RWPE2 (cell line): ENCODE measurements at places on chromosomes 1 and 21.

- no peak for DNase-seq
These were observed 14.5 kb upstream of the VPS13D start for GRCh38 chr1:12215118-12215961.

DNA sequence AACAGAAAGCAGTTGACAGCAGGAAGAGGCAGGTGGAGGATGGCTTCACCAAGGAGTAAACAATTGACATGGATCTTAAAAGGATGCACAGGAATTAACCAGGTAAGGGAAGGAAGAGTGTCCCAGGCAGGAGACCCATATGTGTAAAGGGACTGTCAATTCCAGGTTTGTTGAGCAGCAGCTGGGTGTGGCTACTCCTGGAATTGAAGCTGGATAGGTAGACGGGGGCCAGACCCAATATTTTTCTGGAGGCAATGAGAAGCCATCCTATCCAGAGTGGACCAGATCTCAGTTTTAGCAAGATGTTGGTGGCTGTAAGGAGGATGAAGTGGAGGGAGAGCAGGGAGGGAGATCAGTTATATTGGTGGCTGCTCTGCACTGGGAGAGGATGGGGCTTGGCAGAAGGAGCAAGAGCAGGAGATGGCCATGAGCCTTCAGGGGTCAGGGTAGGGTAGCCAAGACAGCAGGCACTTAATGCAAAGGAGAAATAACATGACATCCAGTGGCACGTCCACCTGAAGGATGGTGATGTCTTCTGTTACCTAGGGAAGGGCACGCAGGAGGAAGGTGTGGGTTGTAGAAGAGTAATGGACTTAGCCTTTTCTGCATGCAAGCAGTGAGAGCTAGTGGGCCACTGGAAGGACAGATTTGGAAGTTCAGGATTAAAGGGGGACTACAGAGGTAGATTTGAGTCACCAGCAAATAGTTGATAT, 146.7 kb upstream of the HMGB4 start:
- no peak for DNase-seq

- DNase-seq, result no peak
These were observed 10.6 kb downstream of the PTPRC start for GRCh38 chr1:198649232-198649967.

GRCh38 chr1:170356585-170356984, 175.4 kb upstream of the GORAB start:
- no peak for DNase-seq

- DNase-seq, result no peak
These were observed 50.3 kb downstream of the B3GALT5 start for GRCh38 chr21:39663066-39663465.

DNA sequence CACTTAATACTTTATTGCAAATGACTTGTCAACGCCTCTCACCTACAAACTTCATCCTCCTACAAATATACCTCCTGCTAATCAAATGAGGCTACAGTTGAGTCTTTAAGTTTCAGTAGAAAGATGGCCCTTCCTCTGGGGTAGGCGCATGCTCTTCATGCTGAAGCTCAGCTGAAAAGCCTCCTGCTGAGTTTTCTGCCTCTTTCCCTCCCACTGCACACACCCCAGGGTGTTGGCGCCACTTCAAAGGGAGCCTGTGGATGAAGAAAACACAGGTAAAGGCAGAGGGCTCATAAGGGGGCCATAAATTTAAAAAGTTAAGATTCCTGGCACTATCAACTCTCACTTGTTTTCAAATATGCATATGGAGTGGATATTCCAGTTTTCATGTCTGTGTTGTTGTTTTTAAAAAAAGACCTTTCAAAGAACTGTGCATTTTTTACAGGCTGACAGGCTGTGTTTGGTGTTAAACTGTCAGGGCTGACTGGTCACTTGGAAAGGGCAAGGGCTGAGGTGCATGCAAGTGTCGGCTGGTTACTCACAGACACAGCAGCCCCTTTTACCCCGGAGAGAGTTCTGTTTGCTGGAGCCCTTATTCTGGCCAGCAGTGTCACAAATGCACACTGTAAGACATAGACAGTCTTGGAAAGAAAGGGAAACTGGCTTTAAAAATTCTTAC, 42.9 kb upstream of the LGALS8 start:
- DNase-seq, result no peak

- DNase-seq, result no peak
These were observed 4.5 kb downstream of the PRRX1 start for GRCh38 chr1:170668209-170669106.

- DNase-seq, result no peak
These were observed 58.8 kb upstream of the MAN1A2 start for GRCh38 chr1:117308311-117308916.

- no peak for DNase-seq
These were observed 25.0 kb downstream of the VASH2 start for GRCh38 chr1:212975111-212975918.

- no peak for DNase-seq
These were observed 6.4 kb downstream of the IL24 start for GRCh38 chr1:206903687-206904086.

DNA sequence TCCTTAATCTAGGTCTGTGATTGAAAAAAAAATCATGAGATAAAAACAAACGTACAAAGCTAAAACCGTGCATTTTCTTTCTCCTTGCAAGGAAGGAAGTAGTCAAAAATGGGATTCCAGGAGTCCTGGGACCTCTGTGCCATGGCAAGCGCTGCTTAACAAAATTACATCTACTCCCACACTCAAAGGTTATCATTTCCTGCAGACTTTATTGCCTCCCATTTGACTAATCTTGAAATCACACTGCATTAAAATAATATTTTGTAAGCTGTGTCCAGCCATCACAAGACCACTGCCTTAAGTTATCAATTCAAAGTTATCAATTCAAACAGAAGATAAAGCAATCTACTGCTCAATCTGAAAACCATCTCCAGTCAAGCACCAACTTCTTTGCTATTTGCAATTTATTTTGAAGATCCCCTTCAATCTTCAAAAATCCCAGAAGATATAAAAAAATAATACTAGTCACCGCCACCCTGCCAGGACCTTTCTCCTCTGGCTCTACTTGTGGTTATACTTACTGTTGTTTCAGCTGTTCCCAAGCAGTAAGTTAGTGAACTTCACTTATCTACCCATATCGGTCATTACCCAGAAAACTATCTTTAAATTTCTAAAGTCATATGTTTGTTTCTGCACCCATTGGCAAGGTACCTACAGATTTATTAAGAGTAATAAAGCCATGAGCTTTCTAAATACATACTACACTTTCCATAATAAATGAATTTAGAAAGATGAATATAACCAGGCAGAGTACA, 38.1 kb upstream of the RAP1GAP start:
- no peak for DNase-seq

- no peak for DNase-seq
These were observed 47.3 kb downstream of the LPGAT1 start for GRCh38 chr1:211783266-211783665.

DNA sequence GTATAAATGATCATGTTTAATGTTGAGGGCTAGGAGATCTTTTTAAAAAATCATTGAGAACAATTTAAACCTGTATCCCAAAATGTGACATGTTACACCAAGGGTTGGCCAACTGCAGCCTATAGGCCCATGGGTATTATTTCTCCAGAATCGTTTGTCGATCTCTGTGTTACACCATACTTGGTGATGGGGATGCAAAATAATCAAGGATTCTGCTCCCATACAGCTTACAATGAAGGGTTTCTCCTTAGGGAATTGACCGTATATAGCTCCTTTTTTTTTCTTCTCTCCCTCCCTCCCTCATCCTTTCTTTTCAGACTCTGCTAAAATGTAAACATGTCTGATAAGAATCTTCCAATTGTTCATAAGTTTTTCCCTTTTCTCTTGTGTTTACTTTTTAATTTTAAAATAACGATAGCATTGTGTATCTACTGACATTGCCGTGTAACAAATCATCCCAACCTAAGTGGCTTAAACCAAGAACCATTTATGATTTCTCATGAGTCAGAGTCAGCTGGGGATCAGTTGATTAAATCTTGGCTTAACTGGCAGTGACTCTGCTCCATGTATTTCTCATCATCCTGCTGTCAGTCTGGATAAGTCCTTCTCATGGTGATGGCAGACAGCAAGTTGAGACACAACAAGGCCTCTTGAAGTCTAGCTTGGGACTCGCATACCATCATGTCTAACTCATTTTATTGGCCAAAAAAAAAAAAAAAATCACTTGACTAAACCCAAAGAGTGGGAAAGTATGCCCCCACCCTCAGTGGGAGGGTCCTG, 48.0 kb downstream of the MARK1 start:
- DNase-seq, result no peak

DNA sequence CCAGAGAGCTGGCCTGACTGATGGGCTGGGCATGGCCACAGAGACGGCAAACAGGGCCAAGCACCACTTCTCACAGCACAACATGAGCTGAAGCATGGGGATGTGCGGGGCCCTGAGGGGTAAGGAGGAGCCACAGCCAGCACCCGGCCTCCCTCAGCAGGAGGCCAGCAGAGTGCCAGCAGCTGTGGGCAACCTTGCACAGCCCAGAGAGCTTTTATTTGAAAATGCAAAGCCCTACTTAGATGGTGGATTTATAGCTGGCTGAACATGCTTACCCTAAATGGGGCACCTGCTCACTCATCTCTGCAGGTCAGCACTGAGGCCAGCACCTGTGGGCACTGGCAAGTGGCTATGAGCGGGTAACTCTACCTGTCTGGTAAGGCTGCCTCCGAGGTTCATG, 44.1 kb downstream of the SLC66A1 start:
- DNase-seq, result no peak

DNA sequence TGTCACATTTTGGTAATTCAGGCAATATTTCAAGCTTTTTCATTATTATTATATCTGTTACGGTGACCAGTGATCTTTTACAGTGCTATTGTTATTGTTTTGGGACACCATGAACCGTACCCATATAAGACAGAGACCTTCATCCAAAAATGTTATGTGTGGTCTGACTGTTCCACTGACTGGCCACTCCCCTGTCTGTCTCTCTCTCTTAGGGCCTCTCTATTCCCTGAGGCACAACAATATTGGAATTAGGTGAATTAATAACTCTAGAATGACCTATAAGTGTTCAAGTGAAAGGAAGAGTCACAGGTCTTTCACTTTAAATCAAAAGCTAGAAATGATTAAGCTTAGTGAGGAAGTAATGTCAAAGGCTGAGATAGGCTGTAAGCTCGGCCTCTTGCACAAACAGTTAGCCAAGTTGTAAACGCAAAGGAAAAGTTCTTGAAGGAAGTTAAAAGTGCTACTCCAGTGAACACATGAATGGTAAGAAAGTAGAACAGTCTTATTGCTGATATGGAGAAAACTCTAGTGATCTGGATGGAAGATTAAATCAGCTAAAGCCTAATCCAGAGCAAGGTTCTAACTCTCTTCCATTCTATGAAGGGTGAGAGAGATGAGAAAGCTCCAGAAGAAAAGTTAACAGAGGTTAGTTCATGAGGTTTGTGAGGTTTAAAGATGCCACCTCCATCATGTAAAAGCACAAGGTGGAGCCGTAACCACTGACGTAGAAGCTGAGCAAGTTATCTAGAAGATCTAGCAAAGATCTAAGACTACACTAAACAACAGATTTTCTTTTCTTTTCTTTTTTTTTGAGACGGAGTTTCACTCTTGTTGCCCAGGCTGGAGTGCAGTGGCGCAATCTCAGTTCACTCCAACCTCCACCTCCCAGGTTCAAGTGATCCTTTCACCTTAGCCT, 19.7 kb upstream of the DIPK1A start:
- no peak for DNase-seq

GRCh38 chr1:33074193-33074945, 6.6 kb upstream of the AZIN2 start:
- DNase-seq, result no peak

- no peak for DNase-seq
These were observed 7.6 kb upstream of the OTUD7B start for GRCh38 chr1:150018165-150018564.

GRCh38 chr1:210499956-210500355, 171.3 kb downstream of the HHAT start:
- no peak for DNase-seq

DNA sequence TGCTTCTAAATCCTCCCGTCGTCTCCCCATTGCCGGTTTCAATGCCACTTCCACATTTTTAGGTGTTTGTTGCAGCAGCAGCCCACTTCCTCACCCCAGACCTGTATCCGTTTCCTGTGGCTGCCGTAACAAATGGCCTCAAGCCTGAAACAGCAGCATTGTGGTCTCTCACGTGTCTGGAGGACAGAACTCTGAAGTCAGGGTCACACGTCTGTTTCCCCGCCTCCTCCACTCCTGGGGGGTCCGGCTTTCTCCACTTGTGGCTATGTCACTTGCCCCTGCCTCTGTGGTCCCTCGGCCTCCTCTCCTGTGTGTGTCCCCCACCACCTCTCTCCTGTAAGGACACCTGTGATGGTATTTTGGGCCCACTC, 21.8 kb downstream of the TRPM2 start:
- DNase-seq, result no peak

- DNase-seq, result no peak
These were observed 7.0 kb upstream of the TRIM45 start for GRCh38 chr1:117128323-117129079.

GRCh38 chr1:164865385-164865784, 306.4 kb downstream of the PBX1 start:
- DNase-seq, result no peak

GRCh38 chr1:197049100-197049499, 18.0 kb downstream of the F13B start:
- no peak for DNase-seq

GRCh38 chr1:6872573-6873261, 87.5 kb downstream of the CAMTA1 start:
- DNase-seq, result no peak

DNA sequence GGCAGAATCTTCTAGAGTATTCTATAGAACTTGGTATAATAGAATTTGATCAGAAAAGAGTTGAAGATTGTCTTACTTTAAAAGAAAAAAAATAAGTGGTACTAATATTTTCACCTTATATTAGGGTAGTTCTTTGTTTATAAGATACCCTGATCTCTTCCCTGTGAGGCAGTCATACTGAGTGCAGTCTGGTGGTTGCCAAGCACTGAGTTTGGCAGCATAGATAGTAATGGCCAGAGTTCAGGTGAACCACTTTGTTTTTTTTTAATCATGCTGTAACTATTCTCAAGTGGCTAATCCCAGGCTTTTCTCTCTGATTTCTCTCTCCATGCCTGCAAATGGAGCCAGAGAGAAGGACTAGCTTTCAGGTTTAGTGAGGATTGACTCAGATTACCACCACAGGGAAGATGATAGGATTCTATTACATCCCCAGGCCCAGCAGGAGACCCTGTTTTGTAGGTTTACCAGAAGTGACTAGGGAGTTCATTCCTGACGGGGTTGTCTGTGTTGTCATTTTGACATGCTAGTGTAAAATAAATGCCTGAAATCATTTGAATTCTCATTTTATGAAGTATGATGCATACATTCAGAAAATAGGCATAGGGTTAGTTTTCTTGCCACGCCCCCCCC, 16.7 kb downstream of the KDM1A start:
- DNase-seq, result no peak

DNA sequence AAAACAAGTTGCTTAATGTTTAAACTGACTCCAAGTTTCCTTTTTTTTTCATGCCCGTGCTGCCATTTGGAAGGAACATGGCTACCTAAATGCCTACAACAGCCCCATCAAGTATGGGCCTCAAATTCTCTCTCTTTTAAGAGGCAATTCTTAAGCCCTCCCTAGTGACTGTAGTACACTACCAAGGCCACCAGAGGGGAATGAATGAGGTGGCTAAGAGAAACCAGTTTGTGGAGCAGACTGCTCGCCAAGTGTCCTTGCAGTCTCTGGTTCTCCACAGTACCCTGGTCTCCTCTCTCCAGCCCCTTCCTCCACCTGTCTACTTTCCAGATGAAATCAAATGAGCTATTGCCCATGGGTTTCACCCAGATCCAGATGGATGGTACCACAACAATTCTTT, 1809.6 kb downstream of the BRINP3 start:
- no peak for DNase-seq

- DNase-seq, result no peak
These were observed at the start of gene TMEM269 for GRCh38 chr1:42784946-42785693. Gene TMEM269 (plus strand): TSS chr1:42784991. CDS start chr1:42789894, 4,903 bp downstream.

- DNase-seq, result no peak
These were observed 57.4 kb downstream of the SSX2IP start for GRCh38 chr1:84632673-84633434.
